ENCODE measurements at places on chromosomes 5 and 9. TPM values are rescaled to one million over a fixed set of nuclear protein-coding genes. Genes with fewer than 3 reads are reported as not detected.

DNA sequence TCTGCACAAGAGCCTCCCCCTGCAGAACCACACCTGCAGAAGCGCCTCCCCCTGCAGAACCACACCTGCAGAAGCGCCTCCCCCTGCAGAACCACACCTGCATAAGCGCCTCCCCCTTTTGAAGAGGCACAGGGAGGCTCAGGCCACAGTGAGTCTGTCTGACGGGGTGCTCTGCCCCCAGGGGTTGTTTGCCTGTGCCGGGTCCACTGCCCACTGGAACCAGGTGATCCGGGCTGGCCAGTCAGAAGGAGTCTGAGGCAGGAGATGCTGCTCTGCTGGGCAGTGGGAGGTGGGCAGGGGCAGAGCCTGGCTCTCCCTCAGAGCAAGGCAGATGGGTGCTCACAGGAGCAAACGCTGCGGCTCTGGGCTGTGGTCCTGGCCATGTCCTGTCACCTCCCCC lies 60.8 kb upstream of the RNU6ATAC start:
- DNase-seq, result no peak
- H3K4me1 ChIP-seq, result no peaks in the 10 kb centered on the region
- H3K27me3 ChIP-seq, result no peaks in the 10 kb centered on the region
- no peak overlapping the region for H3K4me3 ChIP-seq
- H3K36me3 ChIP-seq, result no peaks in the 10 kb centered on the region

- H3K27me3 ChIP-seq, result no peaks in the 10 kb centered on the region
- no peak overlapping the region for H3K27ac ChIP-seq
- no peak overlapping the region for H3K4me3 ChIP-seq
- DNase-seq, result no peak
- H3K4me1 ChIP-seq, result peaks cover 24% of the 10 kb centered on the region
Measured at GRCh38 chr9:109121232-109121796, 1.6 kb upstream of the TMEM245 start.

DNA sequence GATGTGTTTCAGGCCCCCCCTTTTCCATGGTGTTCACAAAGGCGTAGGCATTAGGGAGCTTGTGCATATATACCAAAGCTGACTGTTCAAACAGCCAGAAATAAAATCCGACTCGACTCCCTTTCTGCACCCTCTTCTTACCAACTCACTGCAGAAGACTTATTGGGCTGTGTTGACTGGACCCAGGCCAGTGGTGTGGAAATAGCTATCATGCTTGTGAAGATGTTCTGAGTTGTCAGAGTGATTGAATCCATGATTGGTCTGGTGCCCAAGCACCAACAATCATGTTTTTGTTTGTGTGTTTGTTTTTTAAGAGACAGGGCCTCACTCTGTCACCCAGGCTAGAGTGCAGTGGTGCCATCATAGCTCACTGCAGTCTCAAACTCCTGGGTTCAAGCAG lies 21.6 kb downstream of the TJP2 start:
- no peak overlapping the region for H3K27ac ChIP-seq
- H3K4me3 ChIP-seq, result no peak overlapping the region
- H3K4me1 ChIP-seq, result peaks cover 17% of the 10 kb centered on the region
- H3K36me3 ChIP-seq, result no peaks in the 10 kb centered on the region
- no peaks in the 10 kb centered on the region for H3K27me3 ChIP-seq
- DNase-seq, result no peak

DNA sequence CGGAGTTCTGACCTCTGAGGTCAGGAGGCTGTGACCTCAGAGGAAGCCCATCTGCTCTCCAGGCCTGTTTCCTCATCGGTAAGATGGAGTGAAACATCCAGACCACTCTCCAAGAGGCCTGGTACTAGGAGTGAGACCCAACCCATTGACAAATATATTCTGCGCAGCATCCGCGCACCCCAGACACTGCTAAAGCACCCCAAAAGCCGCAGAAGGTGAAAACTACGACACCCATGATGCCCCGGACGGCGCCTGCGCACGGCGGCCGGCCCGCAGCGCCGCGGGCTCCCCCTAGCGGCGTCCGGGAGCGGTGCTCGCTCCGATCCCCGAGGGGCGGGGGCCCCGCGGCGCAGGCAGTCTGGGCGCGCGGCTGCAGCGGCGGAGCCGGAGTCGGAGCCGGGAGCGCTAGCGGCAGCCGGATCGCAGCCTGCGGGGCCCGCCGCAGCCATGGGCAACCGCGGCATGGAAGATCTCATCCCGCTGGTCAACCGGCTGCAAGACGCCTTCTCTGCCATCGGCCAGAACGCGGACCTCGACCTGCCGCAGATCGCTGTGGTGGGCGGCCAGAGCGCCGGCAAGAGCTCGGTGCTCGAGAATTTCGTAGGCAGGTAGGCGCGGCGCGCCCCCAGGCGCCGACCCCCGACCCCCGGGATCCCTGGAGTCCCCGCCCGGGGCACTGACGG lies at the start of gene DNM1:
Gene DNM1 (plus strand): TSS at position 356 of the 683 bp plus-strand sequence. CDS start 92 bp downstream, at position 448.
- H3K36me3 ChIP-seq, result no peaks in the 10 kb centered on the region
- H3K4me3 ChIP-seq, result peak within 1 kb of the TSS; percentile 69
- H3K27ac ChIP-seq, result no peak within 1 kb of the TSS
- peak; percentile 61 for DNase-seq
- peaks cover 12% of the 10 kb centered on the region for H3K4me1 ChIP-seq

GRCh38 chr5:139847790-139848507 lies 52.3 kb downstream of the PSD2 start:
- H3K27ac ChIP-seq, result no peak overlapping the region
- peaks cover 5% of the 10 kb centered on the region for H3K4me1 ChIP-seq
- H3K27me3 ChIP-seq, result peaks cover 16% of the 10 kb centered on the region
- H3K4me3 ChIP-seq, result peak overlapping the region; percentile 58

- H3K4me1 ChIP-seq, result peaks cover 20% of the 10 kb centered on the region
- no peaks in the 10 kb centered on the region for H3K27me3 ChIP-seq
- H3K27ac ChIP-seq, result no peak overlapping the region
- no peak for DNase-seq
- no peaks in the 10 kb centered on the region for H3K36me3 ChIP-seq
- H3K4me3 ChIP-seq, result no peak overlapping the region
Measured at GRCh38 chr9:20041697-20042081, 252.9 kb upstream of the SLC24A2 start.

GRCh38 chr5:120062515-120062917 lies 401.6 kb upstream of the PRR16 start:
- H3K4me1 ChIP-seq, result no peaks in the 10 kb centered on the region
- no peaks in the 10 kb centered on the region for H3K36me3 ChIP-seq
- no peak overlapping the region for H3K27ac ChIP-seq
- no peaks in the 10 kb centered on the region for H3K27me3 ChIP-seq

GRCh38 chr9:6779417-6780241 lies 21.9 kb downstream of the KDM4C start:
- H3K4me3 ChIP-seq, result no peak overlapping the region
- DNase-seq, result no peak
- H3K27me3 ChIP-seq, result no peaks in the 10 kb centered on the region
- peak overlapping the region; percentile 19 for H3K27ac ChIP-seq
- peaks cover 70% of the 10 kb centered on the region for H3K4me1 ChIP-seq

DNA sequence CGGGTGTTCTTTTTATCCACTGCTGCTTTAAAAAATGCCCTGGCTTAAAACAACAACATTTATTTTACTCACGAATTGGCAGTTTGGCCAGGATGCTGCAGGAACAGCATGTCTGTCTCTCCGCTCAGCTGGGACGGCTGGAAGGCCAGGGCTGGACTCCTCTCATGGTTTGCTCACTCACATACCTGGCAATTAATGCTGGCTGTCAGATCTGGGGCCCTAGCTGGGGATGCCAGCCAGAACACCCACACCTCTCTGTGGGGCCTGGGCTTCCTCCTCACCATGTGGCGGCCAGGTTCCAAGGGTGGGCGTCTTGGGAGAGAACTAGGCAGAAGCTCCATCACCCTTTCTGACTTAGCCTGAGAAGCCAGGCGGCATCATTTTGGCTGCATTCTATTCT lies 189.1 kb upstream of the IL12B start:
- H3K4me1 ChIP-seq, result peaks cover 9% of the 10 kb centered on the region
- no peak overlapping the region for H3K4me3 ChIP-seq
- H3K27ac ChIP-seq, result no peak overlapping the region
- no peak for DNase-seq

DNA sequence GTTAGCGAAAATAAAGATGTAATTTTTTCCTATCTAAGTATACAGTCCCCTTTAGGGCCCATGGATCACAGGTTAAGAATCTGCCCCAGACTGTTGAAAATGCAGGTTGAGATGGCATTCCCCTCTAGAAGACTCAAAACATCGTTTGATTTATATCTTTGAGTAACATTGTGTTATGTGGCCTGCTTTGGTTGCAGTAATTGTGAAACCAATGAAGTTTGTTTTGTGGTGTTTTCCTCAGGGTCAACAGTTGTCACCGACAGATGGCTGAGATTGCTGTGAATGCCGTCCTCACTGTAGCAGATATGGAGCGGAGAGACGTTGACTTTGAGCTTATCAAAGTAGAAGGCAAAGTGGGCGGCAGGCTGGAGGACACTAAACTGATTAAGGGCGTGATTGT lies 7.8 kb downstream of the CCT5 start:
- no peak for DNase-seq
- peaks cover 62% of the 10 kb centered on the region for H3K36me3 ChIP-seq
- peak overlapping the region; percentile 60 for H3K27ac ChIP-seq
- H3K4me3 ChIP-seq, result no peak overlapping the region

DNA sequence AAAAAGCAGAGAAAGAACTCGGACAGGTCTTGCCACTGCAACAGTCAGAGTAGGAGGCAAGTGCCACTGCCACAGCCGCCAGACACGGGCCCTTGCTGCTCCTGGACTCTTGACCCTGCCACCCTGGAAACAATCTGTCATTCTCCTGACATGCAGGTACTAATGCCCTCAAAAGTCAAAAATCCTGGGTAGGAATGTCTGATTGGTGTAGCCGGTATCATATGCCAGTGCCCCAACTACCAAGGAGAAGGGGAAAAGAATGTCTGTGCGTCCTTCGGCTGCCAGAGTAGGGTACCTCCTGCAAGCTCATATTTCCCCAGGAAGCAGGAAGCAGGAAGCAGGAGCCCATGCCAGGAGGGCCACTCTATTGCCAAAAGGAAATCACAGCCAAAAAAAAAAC lies 30.5 kb upstream of the F2RL1 start:
- peaks cover 18% of the 10 kb centered on the region for H3K4me1 ChIP-seq
- H3K27ac ChIP-seq, result no peak overlapping the region
- no peak overlapping the region for H3K4me3 ChIP-seq
- DNase-seq, result no peak
- no peaks in the 10 kb centered on the region for H3K27me3 ChIP-seq
- H3K36me3 ChIP-seq, result no peaks in the 10 kb centered on the region

ANXA6 gene
- 272 TPM for total RNA-seq

ZMAT2 gene
- total RNA-seq, result 52.9 TPM

PCDHB6 gene
- not detected for total RNA-seq

IARS1 gene
- total RNA-seq, result 272 TPM

GLDC gene
- total RNA-seq, result 1.7 TPM

Measured in activated naive CD4-positive, alpha-beta T cell treated with anti-CD3 and anti-CD28 coated beads for 36 hours (primary cell).